GM23248 (cell line): ENCODE measurements at places on chromosomes 4 and X.

GRCh38 chrX:17839269-17839668 is 21.8 kb downstream of the RAI2 start:
- DNase-seq: no peak

- no peak for DNase-seq
These were observed 279.8 kb upstream of the MAGEB18 start for GRCh38 chrX:25858273-25858880.

- DNase-seq: no peak
These were observed 90.4 kb downstream of the COL4A6 start for GRCh38 chrX:108347800-108348199.

GRCh38 chrX:1564750-1565683 is 26.4 kb upstream of the AKAP17A start:
- DNase-seq: no peak

DNA sequence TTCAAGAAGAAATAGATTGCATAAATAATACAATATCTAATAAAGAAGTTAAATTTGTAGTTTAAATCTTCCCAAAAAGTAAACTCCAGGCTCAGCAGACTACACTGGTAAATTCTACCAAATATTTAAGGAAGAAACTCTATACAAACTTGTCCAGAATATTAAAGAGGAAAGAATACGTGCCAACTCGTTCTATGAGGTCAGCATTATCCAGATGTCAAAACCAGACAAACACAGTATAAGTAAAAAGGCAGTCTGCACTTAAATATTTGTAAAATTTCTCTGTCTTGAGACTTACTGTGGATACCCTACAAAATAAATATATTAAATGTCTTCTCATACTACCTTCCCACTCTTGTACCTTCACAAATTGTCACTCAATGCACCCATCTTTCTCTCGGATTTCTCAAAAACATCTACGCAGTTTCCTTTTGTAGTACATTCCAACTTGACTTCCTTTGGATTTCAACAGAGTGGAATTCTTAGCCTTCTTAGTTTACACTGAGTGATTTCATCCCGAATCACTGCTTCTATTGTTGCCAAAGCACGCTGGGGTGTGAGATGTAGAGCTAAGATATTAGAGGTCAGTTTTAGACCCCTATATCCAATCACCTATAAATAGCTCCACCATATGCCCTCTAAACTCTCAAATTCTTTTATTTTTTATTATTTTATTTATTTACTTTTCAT is 71.6 kb upstream of the MAB21L2 start:
- DNase-seq: peak; percentile 88

GRCh38 chr4:95049551-95050233 is 291.9 kb downstream of the BMPR1B start:
- DNase-seq: no peak

DNA sequence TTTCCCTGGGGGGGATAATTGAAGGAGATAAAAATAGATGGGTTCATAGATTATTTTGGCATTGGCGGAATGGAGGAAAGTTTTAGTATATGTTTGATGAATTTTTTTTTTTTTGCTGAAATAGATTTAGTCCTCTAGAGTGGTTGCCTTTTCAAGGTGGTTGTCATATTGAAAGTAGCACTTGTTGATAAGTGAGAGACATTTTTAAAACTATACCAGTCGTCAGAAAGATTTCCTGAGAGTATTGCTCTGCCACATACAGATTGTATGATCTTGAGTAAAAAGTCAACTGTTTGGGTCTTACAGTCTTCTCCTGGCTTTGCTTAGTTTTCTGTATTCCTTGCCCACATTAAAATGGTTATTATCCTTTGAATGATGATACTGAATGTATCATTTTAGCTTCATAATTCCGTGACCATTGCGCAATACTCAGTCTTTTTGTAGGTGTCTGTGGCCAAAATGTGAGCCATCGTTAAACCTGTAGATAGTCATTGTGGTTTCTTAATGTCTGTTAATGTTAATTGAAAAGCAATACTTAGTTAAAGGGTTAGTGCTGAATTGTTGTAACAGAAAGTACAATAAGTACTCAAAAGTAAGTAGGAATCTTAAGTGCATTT is 7.1 kb downstream of the SMARCAD1 start:
- DNase-seq: no peak

GRCh38 chr4:70749313-70749712 is 27.5 kb downstream of the RUFY3 start:
- no peak for DNase-seq

DNA sequence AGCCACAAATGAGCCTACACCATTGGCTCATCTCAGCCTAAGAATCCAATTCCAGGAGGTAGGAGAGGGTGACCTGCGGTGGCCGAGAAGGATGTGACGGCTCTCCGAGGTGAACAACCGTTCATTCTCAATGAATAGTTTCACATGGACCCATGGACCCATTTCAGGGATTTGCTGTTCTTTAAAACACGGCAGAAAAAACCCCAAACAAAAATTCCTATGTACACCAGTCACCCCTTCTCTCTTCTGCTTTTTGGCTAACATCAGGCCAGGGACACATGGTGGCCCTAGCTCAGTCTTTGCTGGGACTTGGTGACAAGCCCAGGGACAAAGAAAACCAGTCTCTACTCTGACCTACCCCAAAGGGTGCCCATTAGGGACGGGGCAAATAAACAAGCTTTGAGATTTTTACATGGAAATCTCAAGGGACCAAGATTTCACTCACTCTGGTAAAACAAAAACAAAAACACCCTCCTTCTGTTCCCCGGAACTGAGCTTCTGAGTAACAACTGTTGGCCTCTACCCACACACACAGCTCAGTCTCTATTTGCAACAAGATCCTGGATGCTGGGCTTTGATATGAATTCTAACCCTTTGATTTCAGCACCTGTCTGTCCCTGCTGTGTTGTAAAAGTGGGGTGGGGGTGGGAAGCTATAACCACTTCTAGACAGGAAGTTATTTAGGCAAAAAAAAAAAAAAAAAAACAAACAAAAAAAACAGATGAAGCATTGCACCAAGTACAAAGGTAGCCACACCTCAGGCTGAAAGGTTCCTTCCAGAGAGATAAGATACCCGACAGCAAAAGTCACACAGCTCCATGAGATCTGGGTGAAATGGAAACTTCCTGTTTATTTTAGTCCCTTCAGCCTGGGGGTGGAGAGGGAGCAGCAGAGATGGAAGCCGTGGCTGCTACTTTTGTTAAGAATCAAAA is 49.0 kb downstream of the DDX3X start:
- DNase-seq: peak; percentile 66

- no peak for DNase-seq
These were observed 24.8 kb upstream of the UXT start for GRCh38 chrX:47683829-47684205.

- DNase-seq: peak; percentile 84
These were observed at the start of gene ELOVL6 for GRCh38 chr4:110198435-110199416. TSS of gene ELOVL6 (minus strand) at chr4:110198615. CDS start at chr4:110198335, 280 bp downstream.

DNA sequence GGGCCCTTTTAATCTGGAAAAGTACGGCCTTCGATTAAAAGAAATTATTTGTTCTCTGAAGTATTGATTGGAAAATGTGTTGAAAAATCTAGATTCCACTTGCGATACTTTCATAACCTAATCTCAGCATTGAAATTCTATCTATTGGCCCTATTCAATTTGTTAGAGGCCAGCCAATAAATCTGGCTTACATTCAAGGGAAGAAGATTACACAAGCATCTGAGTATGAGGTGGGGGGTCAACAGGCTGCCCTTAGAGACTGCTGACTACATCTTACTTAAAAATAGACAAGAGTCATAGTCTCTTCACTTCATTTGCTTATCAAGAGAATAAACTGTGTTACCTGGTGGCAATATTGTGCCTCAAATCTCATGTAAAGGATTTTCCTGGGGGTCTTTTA is 248.0 kb upstream of the KCNIP4 start:
- no peak for DNase-seq
